ENCODE measurements at places on chromosomes 2 and 18.

DNA sequence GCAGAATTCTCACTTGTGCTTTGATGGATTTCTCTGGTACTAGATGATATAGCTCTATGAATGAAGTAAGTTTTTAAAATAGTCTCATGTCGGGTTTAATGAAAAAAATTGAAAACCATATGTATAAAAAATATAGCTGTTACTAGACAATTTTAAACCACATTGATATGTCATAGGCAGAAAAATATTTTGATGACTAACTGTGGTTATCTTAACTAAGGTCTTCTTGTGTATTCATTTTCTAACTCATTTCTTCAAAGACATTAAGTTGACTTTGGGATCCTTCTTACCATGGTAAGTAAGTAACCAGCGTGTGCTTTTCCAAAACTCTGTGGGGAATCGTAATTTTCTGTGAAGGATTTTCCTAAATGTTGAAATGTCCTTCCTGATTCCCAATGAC is 160.9 kb upstream of the COL3A1 start:
- DNase-seq: no peak

DNA sequence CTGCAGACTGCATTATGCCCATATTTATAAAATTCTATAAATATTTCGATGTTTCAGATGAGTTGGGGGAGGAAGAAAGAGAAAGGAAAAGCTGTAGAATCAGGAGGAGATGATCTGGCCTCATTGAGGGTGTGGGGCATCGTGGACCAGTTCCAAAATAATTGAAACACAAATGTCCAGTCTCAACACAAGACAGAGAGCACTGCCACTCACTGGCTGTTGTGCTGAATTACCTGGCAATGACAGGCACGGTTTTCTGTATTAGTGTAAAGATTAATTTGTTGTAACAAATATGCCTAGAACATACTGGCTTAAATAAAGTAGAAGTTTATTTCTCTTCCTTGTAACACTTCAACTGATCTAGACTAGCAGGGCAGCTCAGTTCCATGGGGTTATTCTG is 24.1 kb downstream of the POLE4 start:
- DNase-seq: no peak

DNA sequence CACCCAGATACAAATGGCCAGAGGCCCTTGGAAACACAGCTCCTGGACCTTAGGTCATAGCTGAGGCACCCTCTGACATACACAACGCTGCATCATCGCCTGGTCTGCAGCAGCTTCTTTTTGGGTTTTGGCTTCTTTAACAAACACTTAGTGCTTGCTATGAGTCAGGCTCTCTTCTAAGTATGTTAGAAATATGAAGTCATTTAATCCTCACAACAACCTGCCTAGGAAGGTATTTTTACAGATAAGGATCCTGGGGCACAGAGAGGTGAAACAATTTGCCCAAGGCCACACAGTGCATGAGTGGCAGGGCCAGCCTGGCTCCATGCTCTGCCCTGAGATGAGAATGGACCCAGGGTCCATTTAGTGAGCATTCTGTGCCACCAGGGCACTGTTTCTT is 96.6 kb downstream of the TMEM17 start:
- DNase-seq: no peak

GRCh38 chr2:114754907-114755563 is 312.6 kb downstream of the DPP10 start:
- no peak for DNase-seq

GRCh38 chr18:64994370-64994769 is 756.4 kb upstream of the CDH7 start:
- DNase-seq: no peak

DNA sequence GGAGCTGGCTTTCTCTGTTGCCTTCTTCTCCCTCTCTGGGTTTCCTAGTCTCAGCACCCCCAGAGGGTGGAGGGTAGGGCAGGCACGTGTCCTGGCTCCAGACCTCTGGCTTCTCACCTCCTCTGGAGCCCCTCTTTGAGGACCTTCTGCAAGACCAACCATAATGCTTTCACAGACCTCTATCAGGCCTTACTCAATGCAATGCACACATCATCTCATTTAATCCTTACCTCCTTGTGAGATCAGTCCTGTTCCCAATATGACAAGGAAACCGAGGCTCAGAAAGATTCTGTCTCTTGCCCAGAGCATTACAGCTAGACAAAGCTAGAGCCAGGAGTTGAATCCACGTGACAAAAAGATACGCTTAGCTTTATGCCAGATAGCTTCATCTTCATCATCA is 8.2 kb downstream of the ATOH8 start:
- no peak for DNase-seq

DNA sequence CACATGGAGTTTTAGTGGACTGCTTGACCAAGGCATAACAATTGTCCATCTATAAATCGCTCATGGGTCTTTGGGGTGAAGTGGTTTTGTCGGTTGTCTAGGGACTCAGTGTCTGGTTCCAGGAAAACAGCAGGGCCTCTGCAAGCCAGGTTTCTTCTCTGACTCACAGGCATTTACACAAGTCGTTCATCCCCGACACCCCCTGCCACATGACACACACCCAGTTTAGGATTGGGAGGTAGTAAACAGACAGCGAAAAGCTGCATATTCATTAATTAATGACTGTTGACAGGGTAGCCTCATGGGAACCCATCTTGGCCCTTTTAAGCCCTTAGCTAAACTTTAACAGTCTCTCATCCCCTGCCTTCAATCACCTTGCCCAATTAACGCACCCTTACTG is 194.8 kb upstream of the ACVR2A start:
- no peak for DNase-seq

- no peak for DNase-seq
Measured at GRCh38 chr2:65397122-65397521, 35.3 kb downstream of the SPRED2 start.

DNA sequence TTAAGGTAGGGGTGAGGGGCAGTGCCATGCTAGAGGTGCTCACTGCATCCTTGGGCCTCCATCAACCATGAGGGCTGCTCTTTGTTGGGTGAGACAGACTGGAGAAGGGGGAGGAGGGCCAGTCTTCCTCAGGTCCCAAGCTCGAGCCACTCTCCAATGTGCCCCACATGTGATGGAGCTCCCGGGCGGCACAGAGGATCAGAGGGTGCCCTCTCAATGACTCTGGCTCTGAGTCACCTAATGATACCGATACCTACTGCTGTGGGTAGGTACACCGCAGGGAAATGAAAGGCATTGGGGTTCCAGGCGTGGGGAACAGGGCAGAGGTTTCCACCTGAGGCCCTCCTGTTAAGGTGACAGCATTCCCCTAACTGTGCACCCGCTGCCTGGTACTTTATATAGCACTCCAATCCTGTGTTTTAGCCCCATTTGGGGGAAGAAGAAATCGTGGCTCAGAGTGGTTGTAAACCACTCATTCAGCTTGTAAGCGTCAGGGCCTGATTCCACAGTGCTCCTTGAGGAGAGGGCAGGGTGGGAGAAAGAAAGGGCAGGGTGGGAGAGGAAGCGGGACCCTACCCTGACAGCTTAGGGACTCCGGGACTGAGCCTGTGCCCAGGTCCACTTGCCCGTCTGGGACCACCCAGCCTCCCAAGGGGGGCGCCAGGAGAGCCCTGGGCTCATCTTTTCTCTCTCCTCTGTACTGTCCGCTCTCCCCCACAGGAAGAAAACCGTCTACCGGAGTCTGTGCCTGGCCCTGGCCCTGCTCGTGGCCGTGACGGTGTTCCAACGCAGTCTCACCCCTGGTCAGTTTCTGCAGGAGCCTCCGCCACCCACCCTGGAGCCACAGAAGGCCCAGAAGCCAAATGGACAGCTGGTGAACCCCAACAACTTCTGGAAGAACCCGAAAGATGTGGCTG is 1.8 kb downstream of the B3GNT7 start:
- DNase-seq: no peak

DNA sequence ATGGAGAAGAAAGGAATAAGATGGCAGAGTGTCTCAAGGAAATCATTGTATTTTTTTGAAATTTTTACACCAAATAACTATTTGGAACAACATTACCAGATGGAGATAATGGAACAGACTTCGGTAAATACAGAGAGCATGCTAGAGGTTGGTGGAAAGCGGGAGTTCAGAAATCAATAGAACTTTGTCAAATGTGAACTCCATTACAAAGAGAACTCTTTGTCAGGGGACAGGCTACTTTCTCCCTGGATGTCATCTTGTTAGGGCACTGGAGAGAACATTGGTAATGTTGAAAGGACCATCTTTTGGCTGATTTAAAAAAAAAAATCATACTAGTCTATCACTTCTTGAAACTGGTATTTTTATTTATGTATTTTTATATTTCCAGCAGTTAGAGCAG is 30.8 kb downstream of the DCC start:
- DNase-seq: no peak

- DNase-seq: no peak
Measured at GRCh38 chr2:157192445-157193423, 64.8 kb upstream of the GALNT5 start.

- DNase-seq: no peak
Measured at GRCh38 chr2:219576505-219577388, 4.6 kb downstream of the INHA start.

DNA sequence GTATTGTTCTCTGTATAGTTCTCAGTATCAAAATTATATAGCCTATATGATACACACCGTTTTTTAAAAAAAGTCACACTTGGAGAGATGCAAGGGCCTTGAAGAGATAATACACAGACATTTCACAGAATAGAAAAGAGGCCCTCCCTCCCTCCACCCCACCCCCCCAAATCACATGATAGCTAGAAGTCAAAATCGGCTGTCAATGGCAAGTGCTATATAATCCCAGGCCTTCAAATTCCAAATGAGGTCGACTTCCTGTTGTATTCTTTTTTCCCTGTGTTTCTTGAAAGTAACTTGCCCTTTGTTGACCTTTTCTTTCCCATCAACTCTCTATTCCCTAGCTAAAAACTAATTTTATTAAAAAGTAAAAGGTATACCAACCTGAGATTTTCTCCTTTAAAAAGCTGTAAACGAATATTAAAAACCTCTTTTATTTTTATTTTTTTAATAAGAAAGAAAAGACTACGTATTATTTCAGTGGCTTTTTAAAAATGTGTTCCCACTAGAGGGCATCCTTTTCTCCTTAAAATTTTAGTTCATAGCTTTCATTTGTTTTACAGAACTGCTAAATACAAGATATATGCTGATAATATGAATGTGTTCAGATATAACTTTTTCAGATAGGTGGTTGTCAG is 46.6 kb downstream of the KCMF1 start:
- DNase-seq: no peak

- no peak for DNase-seq
Measured at GRCh38 chr2:28363686-28364280, 28.9 kb upstream of the FOSL2 start.

DNA sequence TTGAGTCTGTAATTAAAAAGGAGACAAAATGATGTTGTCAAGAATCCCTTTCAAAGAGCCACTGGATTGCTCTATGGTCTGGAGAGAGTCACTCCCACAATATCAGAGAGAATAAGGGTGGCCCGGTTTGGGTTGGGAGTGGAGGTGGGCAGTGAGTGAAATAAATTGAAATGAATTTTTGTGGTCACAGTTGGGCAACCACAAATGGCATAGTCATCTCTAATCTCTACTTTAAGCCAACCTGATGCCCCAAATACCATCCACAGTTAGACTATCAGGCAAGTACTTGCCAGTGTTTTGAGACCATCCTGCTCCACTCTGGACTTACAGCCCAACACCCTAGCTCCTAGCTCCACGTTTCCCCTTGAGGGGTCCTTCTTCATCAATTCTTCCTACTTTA is 559.7 kb downstream of the BCL11A start:
- DNase-seq: no peak

- DNase-seq: no peak
Measured at GRCh38 chr2:177625744-177626650, 233.4 kb downstream of the AGPS start.

GRCh38 chr2:207819839-207820784 is 50.4 kb upstream of the FZD5 start:
- no peak for DNase-seq

GRCh38 chr18:10522574-10522973 is 3.3 kb upstream of the NAPG start:
- DNase-seq: no peak

GRCh38 chr2:100902817-100903405 is 83.0 kb downstream of the NPAS2 start:
- peak; percentile 93 for DNase-seq

GRCh38 chr2:134181219-134181618 is 72.7 kb upstream of the MGAT5 start:
- DNase-seq: no peak

DNA sequence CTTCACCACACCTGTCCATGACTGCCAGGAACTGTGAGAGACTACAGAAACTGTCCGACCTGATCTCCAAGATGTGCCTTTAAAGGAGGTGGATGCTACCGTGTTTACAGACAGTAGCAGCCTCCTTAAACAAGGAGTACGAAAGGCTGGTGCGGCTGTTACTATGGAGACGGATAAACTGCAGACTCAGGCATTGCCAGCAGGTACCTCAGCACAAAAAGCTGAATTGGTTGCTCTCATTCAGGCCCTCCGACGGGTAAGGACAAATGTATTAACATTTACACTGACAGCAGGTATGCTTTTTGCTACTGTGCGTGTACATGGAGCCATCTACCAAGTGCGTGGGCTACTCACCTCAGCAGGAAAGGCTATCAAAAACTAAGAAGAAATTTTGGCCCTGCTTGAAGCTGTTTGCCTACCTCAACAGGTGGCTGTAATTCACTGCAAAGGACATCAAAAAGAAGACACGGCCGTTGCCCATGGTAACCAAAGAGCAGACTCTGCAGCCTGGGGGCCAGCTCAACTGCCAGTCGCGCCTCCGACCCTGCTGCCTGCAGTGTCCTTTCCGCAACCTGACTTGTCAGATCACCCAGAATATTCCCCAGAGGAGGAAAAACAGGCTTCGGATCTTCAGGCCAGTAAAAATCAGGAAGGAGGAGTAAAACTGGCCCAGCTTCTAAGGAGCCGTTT is 30.9 kb downstream of the SKA1 start:
- DNase-seq: no peak

DNA sequence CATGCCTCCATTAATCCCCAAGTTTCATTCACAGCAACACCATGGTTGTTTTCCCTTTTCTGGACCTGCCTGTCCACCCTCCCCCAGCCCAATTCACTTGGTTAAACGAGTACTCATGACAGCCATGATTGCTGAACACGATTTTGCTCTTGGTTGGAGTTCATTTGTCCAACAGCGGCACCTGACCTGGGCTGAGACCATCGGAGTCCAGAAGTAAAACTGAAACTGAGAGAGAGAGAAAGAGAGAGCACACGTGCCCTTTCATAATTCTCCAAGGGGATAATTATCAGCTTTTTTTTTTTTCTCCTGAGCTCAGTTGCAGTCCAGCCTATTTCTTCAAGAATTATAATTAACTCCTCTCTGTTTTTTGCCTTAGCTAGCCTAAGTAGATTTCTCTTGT is 13.7 kb upstream of the KIF5C start:
- DNase-seq: no peak

DNA sequence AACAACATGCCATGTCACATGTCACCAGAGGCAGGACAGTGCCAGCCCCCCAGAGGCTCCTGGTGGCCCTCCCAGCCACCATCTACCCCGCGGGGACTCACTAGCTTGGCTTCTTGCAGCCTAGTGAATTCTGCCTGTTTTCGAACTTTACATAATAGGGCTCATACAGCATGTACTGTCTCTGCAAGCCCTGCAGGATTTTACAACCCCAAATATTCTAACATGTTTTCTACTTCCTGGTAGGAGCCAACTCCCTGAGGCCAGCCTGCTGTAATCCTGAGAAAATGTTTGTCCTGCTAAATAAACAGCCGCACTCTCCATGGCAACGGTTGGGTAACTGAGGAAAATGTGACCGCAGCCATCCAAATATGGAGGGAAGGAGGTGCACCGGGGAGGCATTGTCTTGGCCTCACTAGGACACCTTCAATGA is 2.7 kb downstream of the PER2 start:
- DNase-seq: peak; percentile 90

- no peak for DNase-seq
Measured at GRCh38 chr2:25044011-25044410, 2.1 kb downstream of the EFR3B start.

- no peak for DNase-seq
Measured at GRCh38 chr2:171785450-171785849, 98.2 kb downstream of the DYNC1I2 start.
